ENCODE measurements at places on chromosomes 2 and 18.

- DNase-seq = no peak
Measured at GRCh38 chr2:229474125-229474524, 203.0 kb upstream of the PID1 start.

GRCh38 chr2:20955277-20956026 is 88.4 kb downstream of the APOB start:
- no peak for DNase-seq

DNA sequence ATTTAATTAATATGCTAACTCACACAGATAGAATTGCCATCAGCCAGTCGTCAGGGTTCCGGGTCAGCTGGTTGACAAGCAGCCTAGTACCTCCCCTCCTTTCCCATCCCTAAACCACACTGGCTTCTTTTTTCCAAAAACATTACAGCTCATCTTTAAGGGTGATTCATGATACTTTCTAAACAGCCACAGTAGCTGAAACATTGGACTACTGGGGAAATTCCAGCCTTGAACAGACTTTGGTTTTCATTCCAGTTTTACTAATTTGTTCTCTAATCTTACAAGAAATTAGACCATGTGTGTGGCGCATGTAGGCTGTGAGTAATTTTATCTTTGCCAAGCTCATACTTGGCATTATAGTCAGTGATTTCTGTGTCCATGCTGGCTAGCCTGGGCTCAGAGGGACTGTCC is 110.8 kb downstream of the FMNL2 start:
- no peak for DNase-seq

GRCh38 chr2:54940723-54941122 is 109.5 kb downstream of the RTN4 start:
- no peak for DNase-seq

DNA sequence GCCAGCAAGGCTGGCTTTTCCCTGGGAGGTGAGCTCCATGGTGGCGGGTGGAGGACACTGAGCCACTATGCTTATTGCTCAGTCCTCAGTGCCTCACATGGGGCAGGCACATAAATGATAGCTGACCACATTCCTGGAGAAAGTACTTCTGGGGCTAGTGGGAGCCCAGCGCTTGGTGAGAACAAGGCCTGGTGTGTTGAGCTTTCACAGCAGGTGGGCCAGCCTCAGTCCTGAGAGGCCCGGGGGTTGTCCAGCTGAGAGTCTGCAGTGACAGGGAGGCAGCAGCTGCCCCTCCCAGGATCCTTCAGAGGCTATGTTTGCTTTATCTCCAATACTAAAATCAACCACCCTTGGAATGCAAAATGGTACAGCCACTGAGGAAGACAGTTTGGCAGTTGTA is 217.7 kb downstream of the ZBTB7C start:
- no peak for DNase-seq

DNA sequence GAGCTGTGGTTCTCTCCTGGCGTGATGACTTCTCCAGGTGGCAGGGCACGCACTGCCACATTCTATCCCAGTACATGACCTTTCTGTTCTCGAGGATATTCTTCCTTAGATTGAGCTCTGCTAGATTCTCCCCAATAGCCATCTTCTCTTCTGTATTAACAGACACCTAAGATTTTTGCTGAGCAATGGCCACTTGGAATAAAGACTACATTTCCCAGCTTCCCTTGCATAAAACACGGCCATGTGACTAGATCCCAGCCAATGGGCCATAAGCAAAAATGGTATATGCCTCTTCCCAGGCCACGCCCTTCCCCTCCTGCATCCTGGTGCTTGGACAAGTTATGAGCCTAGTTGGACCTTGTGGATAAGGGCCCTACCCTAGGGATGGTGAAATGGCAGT is 82.1 kb downstream of the EIF2AK3 start:
- peak; percentile 21 for DNase-seq
